SHP77 treated with DMSO at 0.1 percent for 48 hours (cell line): ENCODE measurements at places on chromosomes 1 and 21.

GRCh38 chr1:59765011-59765730, 49.6 kb upstream of the HOOK1 start:
- DNase-seq: peak; percentile 81

GRCh38 chr1:212495766-212496494, 63.2 kb downstream of the NENF start:
- DNase-seq: no peak

- DNase-seq: no peak
These were observed 45.7 kb downstream of the CDCP2 start for GRCh38 chr1:54107131-54107530.

DNA sequence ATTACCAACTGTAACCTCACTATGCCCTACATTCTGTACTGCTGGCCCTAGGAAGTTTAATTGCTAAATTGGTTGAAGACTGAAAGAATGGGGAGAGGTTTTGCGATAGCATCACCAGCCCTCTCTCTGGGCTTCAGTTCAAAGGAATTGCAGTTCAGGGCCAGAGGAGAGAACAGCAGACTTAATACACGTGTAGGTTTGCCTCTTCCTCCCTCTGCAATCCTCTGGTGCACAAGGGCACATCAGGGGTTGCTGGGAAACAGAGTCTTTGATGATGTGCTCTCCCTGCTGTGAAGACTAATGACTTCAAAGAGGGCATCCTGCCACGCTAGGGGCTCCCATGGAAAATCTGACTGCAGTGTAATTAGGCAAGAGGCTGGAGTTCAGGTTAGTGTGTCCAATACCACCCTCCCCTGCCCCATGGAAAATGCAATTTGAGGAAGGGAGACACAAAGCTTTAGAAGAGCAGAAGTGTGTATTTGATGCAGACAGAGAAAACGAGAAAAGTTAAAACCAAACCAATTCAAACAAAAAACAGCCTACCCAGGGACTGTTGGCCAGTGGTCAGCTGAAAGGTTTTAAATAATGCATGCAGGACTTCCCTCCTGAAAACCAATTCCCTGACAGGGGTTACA, 167.9 kb downstream of the ASTN1 start:
- no peak for DNase-seq

DNA sequence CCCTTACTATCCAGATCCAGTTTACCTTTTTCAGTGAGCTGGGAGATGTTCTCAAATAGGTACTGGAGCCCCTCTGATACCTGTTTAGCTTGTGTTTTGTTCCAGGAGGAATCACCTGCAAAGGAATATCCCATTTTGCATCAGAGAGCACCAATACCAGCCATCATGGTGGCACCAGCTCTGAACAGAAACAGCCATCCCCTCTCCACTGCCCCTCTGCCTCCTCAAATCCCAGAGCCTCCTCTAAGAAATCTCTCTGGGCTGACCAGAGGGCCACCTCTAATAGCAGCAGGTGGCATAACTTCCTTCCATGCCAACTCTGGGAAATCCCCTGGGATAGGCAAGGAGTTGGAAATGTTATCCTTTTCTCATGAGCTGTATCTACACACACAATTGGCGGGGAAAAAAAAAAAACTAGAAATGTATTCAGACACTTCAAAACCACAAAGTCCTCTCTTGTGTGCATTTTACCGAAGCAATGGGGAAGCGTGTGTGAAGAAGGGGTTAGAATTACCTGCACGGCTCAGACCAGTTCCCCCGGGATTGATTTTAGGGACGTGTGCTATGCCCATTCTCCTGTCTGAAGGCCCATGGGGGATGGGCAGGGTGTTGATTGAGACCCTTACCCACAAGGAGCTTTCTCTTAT, 2.4 kb downstream of the PGLYRP4 start:
- DNase-seq: no peak

DNA sequence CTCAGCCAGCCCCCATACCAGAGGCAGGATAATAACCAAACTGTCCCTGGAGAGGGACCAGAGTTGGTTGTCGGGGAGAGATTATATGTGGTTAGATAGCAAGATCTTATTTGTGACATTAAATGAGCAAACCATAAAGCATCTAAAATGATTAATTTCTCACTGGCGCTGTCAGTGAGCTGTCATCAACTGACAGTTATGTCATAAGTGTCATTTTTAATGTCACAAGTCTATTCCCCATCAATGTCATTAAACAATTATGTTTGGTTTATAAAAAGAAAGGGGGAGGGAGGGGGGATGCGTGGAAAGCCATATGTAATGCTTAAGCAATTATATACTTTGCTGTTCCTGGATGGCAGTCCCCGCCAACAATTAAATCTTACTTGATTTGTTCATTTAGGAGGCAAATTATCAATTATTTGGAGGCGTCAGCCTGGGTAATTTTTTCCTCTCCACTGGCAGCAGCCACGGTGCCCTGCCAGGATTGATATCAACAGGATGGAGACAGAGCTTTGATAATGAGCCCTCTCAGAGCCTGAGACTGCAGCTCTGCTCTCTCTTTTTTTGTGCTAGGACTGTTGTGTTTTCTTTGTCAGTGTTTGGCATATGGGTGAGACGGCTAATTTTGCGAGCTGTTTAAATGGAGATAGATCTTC, 333.6 kb upstream of the CAMK1G start:
- DNase-seq: no peak

- no peak for DNase-seq
These were observed 1.6 kb upstream of the CTSK start for GRCh38 chr1:150809651-150810050.
